ENCODE measurements at places on chromosomes 12 and 14.
A peak's percentile ranks its signal among the peaks of the same experiment; 100 is the strongest.

DNA sequence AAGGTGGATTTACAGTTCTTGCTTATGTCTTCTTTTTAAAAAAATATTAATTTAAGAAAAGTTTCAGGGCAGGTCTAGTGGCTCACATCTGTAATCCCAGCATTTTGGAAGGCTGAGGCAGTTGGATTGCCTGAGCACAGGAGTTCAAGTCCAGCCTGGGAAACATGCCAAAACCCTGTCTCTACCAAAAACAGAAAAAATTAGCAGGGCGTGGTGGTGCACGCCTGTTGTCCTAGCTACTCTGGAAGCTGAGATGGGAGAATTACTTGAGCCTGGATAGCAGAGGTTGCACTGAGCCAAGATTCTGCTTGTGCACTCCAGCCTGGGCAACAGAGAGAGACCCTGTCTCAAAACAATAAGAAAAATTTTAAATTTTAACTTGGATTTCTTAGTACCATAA is 5.4 kb upstream of the TAS2R46 start:
- DNase-seq = no peak

GRCh38 chr14:35222872-35223466 is 69.2 kb upstream of the PSMA6 start:
- no peak for DNase-seq

DNA sequence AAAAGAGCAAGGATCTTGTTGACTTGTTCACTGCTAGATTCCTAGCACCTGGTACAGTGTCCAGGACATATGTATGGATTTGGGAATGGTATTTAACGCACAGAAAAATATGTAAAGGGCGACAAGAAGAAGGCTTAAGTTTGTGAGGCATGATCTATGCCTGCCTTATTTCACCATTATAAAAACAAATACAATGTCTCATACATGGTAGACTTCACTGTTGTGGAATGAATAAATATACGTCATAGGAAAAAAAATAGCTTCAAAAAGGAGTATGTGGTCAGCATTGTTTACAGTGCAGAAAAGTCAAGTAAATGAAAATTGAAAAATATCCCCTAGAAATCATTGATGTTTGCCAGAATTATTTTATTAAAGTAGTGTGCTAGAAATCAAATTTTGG is 30.0 kb downstream of the HCFC2 start:
- DNase-seq = no peak

GRCh38 chr12:104957719-104958000 is 430 bp downstream of the SLC41A2 start:
- DNase-seq = peak; percentile 41

DNA sequence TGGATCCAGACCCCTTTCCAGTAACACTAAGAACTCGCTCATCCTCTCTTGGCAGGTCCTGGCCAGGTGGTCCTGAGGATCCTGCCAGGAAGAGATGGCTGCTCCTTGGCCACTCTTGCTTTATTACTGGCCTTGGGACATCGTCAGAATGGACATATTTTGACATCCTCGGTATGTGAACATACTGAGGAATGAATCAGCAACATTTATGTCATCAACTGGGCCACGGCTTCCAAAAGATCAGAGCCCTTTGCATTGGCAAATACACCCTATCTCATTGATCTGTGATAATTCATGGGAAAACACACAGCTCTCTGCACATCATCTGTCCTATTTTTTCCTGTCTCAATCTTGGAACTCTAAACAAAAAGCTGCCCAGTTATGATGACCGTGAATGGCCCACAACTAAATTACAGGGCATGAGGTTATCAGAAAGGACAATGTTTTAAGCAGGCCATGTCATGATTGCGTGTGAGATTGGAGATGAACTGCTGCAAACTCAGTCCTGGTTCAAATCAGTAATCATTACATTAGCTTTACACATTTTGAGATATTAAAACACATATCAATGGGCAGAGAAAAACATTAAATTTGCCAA is 1325.8 kb downstream of the AACS start:
- no peak for DNase-seq

GRCh38 chr12:24605466-24605865 is 343.4 kb downstream of the BCAT1 start:
- DNase-seq = no peak

- no peak for DNase-seq
These were observed 43.7 kb upstream of the CNTN1 start for GRCh38 chr12:40648519-40648918.

- DNase-seq = no peak
These were observed 187.8 kb upstream of the AMIGO2 start for GRCh38 chr12:47267571-47267970.

DNA sequence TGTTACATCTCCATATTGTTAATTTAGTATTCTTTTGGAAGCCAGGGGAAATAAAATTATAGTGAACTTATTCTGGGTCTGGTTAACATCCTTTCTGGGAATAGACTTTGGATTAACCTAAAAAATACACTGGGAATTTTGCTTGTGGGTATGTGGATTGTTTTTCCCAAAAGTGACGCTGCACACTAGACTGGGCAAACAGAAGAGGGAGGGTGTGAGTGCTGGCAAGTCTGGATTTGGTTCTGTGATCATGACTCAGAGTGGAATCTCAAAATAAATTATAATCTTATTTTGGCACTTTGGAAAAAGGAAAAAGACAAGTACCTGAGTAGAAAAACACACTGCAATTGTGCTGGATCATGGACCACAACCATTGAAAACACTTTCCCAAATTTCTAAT is 15.2 kb upstream of the LUM start:
- DNase-seq = no peak

DNA sequence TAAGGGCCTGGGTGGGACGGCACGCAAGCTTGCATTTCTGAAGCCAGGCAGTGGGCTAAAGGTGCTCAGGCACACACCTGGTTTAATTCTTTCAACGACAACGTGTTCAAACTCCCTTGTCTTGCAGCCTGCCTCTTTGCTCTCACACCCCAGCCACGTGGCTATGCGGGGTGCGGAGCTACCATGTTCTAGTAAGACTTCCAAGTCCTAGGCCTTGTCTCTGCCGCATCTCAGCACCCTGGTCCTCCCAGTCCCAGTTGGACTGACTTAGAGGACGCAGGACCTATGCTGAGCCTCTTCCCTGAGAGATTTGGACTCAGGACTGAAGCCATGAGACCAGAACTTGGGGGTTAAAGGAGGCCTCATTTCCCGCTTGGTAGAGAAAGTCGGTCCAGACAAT is 62.2 kb downstream of the CLMN start:
- DNase-seq = no peak

DNA sequence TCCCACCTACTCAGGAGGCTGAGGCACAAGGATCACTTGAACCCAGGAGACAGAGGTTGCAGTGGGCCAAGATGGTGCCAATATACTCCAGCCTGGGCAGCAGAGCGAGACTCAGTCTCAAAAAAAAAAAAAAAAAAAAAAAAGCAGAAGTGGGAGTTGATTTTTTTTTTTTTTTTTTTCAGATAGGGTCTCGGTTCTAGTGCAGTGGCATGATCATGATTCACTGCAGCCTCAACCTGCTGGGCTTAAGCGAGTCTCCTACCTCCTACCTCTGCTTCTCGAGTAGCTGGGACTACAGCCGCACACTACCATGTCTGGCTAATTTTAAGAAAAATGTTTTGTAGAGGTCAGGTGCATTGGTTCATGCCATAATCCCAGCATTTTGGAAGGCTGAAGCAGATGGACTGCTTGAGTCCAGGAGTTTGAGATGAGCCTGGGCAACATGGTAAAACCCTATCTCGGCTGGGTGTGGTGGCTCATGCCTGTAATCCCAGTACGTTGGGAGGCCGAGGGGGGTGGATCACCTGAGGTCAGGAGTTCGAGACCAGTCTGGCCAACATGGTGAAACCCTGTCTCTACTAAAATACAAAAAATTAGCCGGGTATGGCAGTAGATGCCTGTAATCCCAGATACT is 16.3 kb upstream of the HSP90AA1 start:
- peak; percentile 59 for DNase-seq

DNA sequence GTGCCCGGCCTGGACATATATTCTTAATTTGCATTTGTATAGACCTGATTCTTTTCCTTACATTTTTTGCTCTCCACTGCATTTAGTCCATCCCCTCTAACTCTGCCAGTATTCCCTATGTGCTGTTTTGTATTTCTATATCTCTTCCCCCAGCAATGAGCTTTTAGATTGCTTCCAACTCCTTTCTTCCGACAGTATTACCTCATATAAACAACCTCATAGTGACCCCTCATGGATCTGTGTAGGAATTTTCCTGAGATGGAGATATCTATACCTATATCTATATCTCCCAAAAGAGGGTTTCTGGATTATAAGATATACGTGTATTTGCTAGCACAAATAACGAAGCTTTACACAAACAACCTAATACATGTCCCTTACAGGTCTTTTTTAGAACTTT is 161.9 kb downstream of the CRADD start:
- DNase-seq = no peak

- DNase-seq = no peak
These were observed 25.9 kb downstream of the CKB start for GRCh38 chr14:103496776-103497175.

- no peak for DNase-seq
These were observed 2.9 kb downstream of the PAX9 start for GRCh38 chr14:36664322-36665193.

- DNase-seq = no peak
These were observed 344.4 kb upstream of the STXBP6 start for GRCh38 chr14:25394356-25394755.

DNA sequence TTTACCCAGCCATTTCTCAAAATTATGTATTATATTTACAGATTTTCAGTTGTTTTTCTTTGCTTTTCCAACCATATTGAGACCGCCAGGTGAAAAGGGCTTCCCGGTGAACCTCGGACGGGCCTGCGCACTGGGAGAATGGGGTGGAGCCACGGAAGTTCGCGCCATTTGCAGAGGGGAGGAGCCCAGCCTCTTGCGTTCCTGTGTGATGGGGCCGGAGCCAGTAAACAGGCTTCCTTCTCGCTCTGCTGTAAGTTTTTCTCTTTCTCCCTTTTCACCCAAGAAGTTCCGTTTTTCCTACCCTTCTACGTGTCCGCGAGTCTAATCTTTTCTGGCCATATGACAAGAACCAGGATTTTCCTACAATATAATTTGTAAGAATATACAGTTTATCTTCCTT is 1108.8 kb upstream of the SEL1L start:
- DNase-seq = no peak

DNA sequence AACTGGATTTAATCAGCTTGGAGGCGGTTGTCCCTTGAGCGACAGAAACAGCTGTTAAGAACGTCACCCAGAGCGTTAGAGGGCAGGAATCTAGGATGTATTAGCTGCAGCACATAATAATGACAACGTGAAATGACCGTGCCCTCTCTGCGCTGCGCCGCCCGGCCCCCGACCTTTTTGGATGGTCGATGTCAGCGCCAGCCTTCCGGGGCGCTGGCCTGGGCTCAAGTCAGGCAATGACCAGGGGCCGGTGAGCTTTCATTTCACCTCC is 427 bp upstream of the TMEM120B start:
- peak; percentile 50 for DNase-seq

GRCh38 chr14:80354860-80355581 is 143.7 kb upstream of the DIO2 start:
- no peak for DNase-seq

- DNase-seq = no peak
These were observed 193.7 kb upstream of the HMGA2 start for GRCh38 chr12:65630555-65630954.

DNA sequence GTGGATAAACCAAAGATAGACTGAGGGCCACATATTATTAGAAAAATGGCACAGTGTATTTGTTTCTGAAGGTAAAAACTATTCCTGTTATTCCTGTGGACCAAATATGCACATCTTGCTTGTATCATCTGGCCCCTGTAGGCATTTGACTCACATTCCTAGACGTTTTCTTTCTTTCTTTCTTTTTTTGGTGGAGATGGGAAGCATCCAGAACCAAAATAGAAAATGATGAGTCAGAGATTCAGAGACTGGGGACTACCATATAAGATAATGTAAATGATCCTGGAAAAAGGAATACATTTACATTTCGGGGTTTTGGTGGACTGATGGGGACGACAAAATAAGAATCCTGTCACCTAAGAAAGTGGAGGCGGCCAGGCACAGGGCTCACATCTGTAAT is 24.2 kb downstream of the TRIM9 start:
- no peak for DNase-seq

Measured in GM12865 (cell line).